ENCODE measurements at places on chromosomes 11 and 22.

DNA sequence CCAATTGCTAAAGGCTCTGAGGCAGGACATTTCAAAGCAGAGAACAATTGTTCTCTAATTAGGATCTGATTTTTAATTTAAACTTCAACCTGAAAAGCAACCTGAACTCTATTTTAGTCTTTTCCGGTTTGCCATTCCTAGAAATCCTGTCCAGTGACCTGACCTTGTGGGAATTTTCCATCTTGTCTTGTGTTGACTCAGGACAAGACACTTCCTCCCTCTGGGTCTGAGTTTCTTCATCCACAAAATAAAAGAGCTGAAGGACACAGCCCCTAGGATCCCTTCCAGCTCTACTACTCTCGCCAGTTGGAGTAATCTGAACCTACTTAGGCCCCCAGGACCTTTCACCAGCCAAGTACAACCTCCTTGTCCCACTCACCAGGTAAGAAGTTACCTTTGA, 66.5 kb upstream of the POU2AF1 start:
- no peak for DNase-seq

- DNase-seq: peak; percentile 4
These were observed 161.2 kb upstream of the PLET1 start for GRCh38 chr11:112421879-112422278.

DNA sequence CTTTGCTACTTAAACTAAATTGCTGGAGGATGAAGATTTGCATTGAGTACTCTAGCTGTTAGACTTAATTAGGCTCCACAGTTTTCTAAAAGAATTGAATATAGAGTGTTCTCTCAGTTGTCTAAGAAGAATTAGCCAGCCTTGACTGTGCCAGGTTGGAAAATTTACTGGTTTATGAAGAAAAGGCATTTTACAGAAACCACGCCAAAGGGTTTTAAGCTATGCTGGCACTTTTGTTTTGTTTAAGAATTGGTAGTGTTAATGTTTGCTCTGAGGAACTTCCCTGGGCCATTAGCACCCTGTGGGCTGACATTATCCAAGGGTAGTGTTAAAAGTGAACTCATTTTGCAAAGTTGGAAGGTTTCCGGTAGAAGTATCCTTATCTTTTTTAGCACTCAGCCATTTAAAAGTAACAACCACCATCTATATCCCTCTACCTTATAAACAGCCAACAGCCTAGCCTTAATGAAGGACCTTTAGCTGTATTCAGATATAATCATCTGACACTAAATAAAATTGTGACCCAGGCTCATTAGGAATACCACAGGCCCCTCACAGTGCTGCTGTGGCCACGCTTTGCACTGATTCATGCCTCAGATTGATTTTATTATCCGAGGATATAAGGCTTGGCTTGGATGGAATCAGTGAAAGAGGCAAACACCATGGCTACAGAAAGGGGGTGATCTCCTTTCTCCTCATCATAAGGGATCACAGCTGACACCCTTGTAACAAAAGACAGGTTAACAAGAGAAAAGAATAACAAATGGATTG, 158.9 kb downstream of the NCAM1 start:
- DNase-seq: no peak

- DNase-seq: peak; percentile 14
These were observed 82.5 kb upstream of the DDI1 start for GRCh38 chr11:103953797-103954486.

DNA sequence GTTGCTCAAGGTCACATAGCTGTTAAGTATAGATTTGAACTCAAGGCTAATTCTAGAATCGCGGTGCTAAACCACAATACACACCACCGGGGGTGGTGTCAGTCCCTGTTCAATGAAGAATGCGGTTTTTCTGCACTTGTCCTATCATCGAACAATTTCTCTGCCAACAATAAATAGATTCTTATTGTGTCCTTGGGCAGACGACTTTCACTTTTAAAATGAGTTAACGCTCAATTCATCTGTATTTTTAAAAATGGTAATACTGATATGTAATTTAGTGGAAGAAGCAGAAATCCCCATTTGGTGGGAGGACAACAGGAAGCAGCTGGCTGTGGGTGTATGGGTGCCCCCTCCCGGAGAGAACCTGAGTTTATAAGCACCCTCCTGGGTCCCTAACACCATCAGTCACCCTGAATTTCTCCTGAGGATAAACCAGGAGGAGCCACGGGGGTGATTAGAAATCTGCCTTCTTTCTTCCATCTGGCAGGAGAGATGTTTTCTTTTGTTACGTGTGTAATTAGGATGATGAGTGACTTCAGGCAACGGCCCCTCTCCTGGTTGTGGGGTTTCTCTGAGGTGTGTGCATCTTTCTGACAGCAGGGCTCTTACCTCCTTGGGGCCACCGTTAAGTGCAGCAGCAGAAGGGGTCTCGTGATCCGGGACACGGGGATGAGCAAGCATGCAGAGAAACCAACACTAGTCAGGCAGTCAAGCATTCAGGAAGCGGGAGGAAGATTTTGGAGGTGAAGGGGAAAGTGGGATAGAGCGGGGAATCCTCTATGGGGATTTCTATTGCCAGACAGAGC, 87.7 kb downstream of the GRAMD1B start:
- no peak for DNase-seq

- DNase-seq: peak; percentile 56
These were observed 626 bp upstream of the TBX10 start for GRCh38 chr11:67640021-67640757.

DNA sequence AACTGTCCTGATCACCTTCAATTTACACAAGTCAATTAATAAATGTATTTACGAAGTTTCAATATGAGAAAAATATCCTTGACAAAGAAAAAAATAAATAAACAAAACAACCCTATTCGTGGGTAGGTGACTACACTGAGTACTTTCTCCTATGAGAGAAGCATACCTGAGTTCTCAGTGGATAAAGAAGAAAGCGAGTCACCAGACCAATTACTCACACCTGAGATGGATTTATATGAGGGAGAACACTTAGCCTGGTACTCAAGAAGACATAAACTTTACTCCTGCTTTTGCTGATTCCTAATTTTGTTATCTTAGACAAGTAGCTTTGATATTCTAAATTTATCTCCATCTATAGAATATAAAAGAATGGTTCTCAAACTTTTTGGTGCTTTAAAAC, 735.2 kb upstream of the ANO3 start:
- no peak for DNase-seq

GRCh38 chr11:125313271-125314219, 149.0 kb downstream of the PKNOX2 start:
- no peak for DNase-seq

- no peak for DNase-seq
These were observed 123.7 kb upstream of the TRPC6 start for GRCh38 chr11:101707477-101707876.

Measured in NCI-H146 (cell line).